CD4-positive, alpha-beta T cell treated with Interleukin-2 at 100 ng/mL for 4 hours (primary cell): ENCODE measurements at places on chromosomes 6 and 20.

DNA sequence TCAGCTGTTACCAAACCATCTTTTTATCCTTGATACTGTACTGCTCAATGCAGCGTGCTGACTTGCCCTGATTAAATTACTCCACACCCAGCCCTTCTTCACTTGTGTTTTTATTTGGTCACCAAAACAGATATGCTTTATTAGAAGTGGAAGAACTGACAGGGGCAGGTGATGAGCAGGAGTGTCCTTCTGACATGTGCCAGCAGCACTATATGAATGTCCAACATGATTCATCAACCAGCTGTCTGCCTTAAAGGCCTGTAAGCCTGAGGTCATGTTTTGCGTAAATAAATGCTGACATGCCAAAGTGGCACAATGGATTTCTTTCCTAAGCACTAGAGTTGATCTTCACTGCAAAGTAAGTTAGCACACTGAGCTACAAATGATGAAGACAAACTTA lies 15.4 kb downstream of the POPDC3 start:
- no peak for DNase-seq

DNA sequence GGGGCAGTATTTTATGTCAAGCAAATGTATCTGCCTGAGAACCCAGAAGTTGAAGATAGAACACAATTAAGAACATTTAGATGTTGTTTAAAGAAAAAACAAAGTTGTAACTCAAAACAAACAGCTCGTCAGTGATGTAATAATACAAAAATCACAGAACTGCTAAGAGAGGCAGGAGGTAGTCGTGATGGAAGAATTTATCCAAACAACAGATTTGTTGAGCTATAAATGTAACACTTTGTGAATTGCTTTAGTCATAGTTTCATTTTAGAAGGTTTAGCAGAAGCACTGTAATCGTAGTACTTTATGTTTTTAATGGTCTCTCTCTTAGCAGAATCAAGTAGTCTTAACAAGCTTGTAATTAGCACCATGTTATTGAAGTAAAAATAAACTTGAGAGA lies 73.6 kb downstream of the SCAF8 start:
- no peak for DNase-seq

GRCh38 chr6:165298875-165299274 lies 10.5 kb downstream of the C6orf118 start:
- no peak for DNase-seq

- no peak for DNase-seq
These were observed 27.9 kb downstream of the SLCO4A1 start for GRCh38 chr20:62670156-62670555.

- DNase-seq: no peak
These were observed 239.1 kb upstream of the CEP162 start for GRCh38 chr6:84466511-84466910.

GRCh38 chr6:139425780-139426179 lies 51.3 kb upstream of the CITED2 start:
- DNase-seq: no peak

DNA sequence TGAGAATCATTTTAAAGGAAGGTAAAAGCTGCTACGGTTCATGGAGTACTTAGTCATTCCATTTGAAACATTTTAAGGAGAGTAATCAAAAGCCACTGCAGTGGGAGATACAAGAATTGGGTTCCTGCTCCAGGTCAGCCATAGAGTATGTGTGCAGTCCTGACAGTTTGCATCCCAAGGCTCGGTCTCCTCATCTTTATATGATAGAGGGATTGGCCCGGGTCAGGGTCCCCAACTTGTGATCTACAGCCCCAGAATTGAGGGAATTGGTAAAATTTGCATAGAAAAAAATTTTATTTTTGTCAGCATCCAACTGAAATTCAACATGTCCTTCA lies 147.4 kb upstream of the PRND start:
- DNase-seq: no peak

DNA sequence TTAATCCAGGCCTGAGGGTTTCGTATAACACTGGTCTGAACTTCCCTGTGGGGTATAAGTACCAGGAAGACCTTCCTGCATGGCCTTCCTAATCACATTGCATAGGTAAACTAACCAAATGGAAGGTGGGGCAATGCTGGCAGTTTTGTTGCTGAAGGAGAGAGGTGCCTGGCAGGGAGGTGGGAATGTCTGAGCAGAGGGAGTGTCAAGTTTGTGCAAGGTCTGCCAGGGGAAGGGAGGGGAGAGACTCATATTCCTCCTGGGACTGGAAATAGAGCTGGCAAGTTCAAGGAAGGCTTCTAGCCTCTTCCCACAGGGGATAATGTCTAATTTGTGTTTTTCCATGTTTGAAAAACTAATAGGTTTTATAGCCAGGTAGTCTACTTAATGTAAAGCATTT lies 70.6 kb downstream of the HDDC2 start:
- no peak for DNase-seq

- peak; percentile 57 for DNase-seq
These were observed at the start of gene DLK2 for GRCh38 chr6:43455531-43456428. Gene DLK2, minus strand, starts transcription at chr6:43455548. Its CDS starts 723 bp downstream, at chr6:43454825.

GRCh38 chr6:63897459-63897858 lies 261.9 kb downstream of the PHF3 start:
- no peak for DNase-seq

GRCh38 chr6:114785235-114786127 lies 442.7 kb upstream of the HS3ST5 start:
- DNase-seq: no peak

GRCh38 chr6:9527679-9528286 lies 887.1 kb downstream of the TFAP2A start:
- DNase-seq: no peak

DNA sequence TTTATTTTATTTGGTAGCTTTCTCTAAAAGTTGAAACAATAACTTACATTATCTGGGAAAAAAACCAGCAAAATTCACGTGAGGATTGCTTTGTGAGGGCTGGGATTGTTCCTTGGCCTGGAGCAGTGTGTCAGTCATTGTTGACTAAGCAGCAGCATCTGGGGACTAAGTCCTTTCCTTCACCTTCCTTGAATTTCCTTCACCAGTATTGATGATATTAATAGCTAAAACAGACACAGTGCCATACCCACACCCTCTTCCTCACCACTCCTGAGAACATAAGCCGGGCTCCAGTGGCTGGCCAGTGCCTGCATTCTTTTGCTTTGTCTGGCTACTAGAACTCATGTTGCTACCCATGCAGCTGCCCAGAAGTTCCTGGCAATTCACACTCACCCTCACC lies 23.7 kb downstream of the PLCB1 start:
- DNase-seq: no peak

GRCh38 chr20:51029963-51030920 lies 7.3 kb upstream of the KCNG1 start:
- no peak for DNase-seq

DNA sequence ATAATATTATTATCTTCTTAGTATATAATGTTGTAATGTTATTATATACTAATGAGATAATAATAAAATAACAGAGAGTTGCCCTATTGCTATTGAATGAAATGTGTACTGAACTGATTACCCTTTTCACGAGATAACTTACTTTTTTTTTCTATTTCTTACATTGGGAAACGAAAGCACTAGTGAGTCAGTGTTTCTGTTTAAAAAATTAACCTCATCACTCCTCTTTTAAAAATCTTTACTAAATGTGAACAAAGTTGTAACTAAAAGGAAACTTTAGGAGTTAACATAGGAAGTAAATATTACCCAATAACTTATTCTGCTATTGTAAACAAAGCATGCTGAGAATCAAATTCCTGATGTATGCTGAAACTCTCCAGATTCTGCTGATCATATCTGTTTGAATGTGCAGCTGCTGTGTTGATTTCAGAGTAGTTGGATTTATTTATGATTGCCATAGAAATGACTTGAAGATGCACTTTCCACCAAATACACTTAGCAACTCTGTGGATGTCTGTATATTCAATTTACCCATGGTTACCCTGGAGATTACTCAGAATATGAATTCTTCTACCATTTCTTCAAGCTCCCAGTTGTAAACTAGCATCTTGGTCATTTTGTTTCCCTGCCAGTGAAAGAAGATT lies 523.4 kb downstream of the TENT5A start:
- no peak for DNase-seq

GRCh38 chr6:7112741-7113313 lies 5.1 kb downstream of the RREB1 start:
- peak; percentile 32 for DNase-seq

GRCh38 chr6:150005761-150006651 lies 19.3 kb downstream of the RAET1L start:
- DNase-seq: no peak

GRCh38 chr20:60237981-60238380 lies 279.8 kb downstream of the CDH26 start:
- no peak for DNase-seq

GRCh38 chr6:84779917-84780316 lies 15.5 kb upstream of the TBX18 start:
- DNase-seq: no peak

DNA sequence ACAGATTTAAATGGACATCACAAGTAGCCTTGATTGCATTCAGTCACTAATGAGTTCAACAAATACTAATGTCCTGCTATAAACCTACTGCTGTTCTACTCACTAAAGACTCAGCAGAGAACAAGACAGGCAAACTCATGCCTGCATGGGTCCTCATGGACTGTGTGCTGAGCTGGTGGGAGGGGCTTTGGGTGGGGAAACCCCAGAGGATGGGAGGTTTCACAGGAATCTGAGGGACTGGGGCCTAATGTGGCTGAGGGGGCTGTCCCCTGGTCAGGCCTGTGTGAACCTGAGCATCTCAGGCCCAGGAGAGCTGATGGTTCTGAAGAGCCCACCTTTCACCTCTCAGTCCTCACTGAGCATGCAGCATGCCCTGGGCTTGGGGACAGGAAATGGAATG lies 1.4 kb downstream of the CST8 start:
- no peak for DNase-seq

DNA sequence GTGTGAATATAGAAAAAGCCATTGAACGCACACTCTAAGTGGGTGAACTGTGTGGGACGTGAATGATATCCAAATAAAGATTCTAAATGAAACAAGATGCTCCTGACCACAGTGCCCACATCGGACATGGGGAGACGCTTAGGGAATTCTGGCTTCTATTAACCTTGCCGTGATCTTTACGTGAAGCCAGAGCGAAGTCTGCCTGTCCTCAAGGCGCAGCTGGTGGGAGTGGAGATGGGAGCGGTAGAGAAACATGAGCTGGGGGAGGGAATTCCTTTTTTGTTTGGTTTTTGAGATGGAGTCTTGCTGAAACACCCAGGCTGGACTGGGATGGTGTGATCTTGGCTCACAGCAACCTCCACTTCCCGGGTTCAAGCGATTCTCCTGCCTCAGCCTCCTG lies 46.0 kb downstream of the VSTM2L start:
- no peak for DNase-seq

- no peak for DNase-seq
These were observed 2.0 kb downstream of the TRAF3IP2 start for GRCh38 chr6:111603685-111604084.
